ENCODE measurements at places on chromosomes 13 and 19.

- DNase-seq = no peak
These were observed 45.2 kb upstream of the MTIF3 start for GRCh38 chr13:27495551-27495950.

GRCh38 chr19:9597027-9597426, 12.7 kb upstream of the ZNF121 start:
- DNase-seq = no peak

DNA sequence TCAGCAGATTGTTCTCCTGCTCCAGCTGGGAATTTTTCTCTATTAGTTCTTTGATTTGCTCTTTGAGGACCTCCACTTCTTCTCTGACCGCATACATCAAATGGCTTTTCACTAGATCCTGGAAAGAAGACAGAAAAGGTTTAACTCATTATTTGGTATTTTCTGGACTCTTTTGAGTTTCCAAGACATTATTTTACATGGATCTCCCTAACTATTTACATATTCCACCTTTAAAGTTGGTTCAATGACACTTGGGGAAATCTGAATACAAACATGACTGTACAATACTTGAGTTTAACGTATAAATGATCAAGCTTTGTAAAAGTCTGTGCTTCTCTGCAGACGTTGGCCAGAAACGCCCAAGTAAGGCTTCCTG, 61.1 kb downstream of the SERP2 start:
- DNase-seq = no peak

DNA sequence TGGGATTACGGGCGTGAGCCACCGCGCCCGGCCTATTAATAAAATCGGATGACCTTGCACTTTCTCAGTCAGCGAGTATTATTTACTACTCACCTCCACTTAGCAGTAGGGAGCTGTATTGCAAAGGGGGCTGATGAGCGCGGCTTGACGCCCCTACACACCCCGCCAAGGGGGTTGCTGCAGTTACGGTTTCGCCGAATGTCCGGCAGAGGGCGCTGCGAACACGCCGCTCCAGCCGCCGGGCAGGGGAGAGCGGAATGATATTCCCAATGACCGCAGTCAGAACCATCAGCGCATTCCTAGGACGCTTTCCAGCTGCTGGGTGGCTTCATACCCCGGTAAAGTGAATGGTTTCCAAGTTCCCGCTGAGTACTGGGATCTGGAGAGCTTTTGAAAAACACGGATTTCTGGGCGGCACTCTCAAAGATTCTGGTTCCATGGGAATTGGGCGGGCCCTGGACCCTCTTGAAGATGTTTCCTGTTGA, 30.0 kb upstream of the TPT1 start:
- DNase-seq = peak; percentile 63

DNA sequence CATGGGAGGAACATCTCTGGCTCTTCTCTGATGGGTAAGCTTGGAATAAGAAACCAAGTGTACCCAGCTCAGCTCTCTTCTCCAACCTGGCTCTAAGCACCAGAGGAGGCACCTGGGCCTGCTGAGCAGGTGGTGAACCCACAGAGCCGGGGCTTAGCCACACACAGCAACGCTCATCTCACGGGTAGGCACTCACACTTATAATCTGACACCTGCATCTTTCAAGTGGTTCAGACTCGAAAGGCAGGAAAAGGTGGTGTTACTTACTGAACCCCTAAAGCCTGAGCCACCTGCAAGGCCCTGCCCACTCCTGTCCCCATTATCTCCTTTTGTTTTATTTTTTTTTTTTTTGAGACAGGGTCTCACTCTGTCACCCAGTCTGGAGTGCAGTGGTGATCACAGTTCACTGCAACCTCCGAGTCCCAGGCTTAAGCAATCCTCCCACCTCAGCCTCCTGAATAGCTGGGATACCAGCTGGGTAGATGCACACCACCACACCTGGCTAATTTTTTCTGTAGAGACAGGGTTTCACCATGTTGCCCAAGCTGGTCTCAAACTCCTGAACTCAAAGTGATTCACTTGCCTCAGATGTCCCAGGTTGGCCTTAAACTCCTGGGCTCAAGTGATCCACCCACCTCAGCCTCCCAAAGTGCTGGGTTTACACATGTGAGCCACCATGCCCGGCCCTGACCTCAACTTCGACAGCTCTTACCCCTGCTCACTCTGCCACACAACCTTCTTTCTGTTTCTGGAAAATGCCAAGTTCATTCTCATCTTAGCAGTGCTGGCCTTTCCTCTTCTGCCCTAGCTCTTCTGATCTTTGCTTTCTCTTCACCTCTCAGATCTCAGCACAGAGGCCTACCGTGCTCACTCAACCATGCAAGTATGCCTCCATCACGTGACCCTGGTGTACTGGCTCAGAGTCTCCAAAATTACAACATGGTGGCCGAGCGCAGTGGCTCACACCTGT, 9.7 kb downstream of the FBXL12 start:
- DNase-seq = no peak

GRCh38 chr19:15841875-15842569, 26.6 kb upstream of the OR10H1 start:
- no peak for DNase-seq

DNA sequence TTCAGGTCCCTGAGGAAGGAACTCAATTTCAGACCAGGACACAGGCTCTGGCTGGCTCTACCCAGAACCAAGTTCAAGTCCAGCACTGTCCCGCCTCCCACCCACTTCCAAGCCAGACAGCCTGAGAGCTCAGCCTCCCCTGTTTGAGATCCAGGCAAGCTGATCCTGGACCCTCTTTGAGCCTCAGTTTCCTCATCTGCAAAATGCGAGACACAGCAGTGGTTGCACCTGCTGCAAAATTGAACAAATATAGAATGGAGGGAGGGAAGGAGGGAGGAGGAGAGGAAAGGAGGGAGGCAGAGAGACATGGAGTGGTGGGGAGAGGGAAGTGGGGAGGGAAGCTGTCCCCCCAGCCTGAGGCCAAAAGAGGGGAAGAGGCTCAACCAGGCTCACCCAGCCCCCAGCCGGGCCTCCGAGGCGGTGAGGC, 751 bp downstream of the TMEM221 start:
- no peak for DNase-seq

GRCh38 chr19:41249707-41250423, 14.3 kb upstream of the HNRNPUL1 start:
- DNase-seq = no peak

- DNase-seq = no peak
These were observed 14.7 kb downstream of the ZNF441 start for GRCh38 chr19:11781295-11782057.

DNA sequence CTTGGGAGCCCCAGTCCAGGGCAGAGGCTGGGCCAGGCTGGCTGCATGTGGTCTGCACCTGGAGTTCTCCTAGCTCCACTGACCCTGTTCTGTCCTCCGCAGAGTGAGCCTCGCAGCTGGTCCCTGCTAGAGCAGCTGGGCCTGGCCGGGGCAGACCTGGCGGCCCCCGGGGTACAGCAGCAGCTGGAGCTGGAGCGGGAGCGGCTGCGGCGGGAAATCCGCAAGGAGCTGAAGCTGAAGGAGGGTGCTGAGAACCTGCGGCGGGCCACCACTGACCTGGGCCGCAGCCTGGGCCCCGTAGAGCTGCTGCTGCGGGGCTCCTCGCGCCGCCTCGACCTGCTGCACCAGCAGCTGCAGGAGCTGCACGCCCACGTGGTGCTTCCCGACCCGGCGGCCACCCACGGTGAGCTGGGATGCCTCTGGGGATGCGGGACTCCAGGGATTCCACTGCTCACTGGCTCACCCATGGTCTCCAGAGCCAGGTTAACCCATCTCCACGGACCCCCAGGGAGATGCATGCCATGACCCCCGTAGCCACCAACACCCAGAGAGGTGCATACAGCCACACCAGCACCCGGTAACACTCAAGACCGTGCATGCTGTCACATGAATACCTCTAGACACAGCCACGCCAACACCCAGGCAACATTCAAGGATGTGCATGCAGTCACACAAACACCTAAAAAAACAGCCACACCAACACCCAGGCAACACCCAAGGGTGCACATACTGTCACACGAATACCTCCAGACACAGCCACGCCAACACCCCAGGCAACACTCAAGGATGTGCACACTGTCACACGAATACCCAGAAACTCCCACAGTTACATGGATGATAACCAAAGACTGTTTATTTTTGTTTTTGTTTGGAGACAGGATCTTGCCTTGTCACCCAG, 8.2 kb downstream of the PKN1 start:
- no peak for DNase-seq

DNA sequence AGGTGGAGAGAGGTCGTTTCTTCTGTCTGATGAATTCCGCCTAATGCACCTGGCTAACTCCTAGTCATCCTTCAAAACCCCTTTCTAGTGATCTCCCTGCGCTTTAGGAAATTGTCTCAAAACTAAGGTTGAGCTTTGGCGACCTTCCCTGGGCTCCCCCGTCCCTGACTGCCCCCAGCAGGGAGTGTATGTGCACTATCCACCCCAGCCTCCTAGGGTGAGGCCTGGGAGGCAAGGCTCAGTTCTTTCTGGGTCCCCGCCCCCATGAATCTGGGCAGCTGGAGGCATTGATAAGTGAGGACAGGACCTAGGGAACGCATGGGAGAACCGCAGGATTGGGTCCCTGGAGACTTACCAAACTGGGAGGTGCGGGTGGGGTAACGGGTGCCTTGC, 378 bp downstream of the TLE6 start:
- DNase-seq = no peak

GRCh38 chr19:56603829-56604228, 8.7 kb downstream of the ZNF71 start:
- DNase-seq = no peak

DNA sequence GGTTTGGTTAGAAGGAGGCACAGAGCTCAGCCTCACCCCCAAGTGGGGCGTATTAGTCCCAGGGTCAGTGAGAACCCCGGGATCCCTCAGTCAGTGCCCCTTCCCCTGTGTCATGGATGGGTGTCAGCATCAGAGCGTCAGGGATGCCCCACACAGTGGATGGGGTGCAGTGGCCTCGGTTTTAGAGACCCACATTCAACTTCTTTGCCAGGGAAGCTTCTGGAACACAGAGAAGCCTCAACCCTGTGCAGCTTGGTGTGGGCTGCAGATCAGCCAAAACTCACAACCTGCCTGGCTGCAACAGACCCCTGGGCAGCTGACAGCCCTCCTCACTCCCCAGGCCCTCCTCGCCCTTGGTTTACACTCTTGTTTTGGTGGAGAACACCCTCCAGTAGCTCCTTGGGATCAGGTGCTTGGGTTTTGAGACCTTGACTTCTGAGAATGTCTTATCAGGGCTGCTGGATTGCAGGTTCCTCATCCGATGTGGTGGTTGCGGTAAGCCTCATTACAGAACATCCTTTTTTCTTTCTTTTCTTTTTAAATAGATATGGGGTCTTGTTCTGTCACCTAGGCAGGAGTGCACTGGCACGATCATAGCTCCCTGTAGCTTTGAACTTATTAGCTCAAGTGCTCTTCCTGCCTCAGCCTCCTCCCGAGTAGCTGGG, 11.0 kb downstream of the ZNF333 start:
- DNase-seq = no peak

GRCh38 chr19:1882786-1883692, 2.3 kb downstream of the ABHD17A start:
- no peak for DNase-seq

- no peak for DNase-seq
These were observed 39.4 kb upstream of the DACH1 start for GRCh38 chr13:71906448-71906847.

- no peak for DNase-seq
These were observed 128.7 kb downstream of the FGF14 start for GRCh38 chr13:102273111-102273510.

- DNase-seq = no peak
These were observed 302.6 kb downstream of the ATP8A2 start for GRCh38 chr13:25674371-25674770.

- DNase-seq = no peak
These were observed 56.6 kb downstream of the COG3 start for GRCh38 chr13:45521297-45521696.

GRCh38 chr19:51317376-51317775, 5.9 kb downstream of the IGLON5 start:
- DNase-seq = no peak

GRCh38 chr13:35930665-35931631, 200.2 kb downstream of the DCLK1 start:
- DNase-seq = no peak

DNA sequence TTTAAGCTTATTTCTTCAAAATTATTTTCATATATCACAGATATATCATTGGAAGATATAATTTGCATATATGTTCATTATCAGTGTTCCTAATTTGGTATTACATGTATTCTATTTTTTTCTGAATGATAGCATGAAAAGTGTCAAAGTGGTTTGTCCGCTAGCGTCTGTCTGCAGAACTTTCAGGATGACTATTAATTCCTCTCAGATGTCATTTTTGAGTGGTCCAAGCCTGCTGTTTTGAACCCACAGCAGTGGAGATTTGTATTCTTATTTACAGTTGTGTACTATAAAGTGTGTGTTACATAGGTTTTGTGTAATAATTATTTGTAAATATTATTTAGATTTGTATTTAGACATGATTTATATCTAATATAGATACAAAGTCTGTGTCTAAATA, 8.5 kb downstream of the UTP14C start:
- no peak for DNase-seq

- DNase-seq = no peak
These were observed at the start of gene CLDND2 for GRCh38 chr19:51368366-51369282. TSS of gene CLDND2 (minus strand) at chr19:51369003. CDS start at chr19:51368577, 426 bp downstream.

DNA sequence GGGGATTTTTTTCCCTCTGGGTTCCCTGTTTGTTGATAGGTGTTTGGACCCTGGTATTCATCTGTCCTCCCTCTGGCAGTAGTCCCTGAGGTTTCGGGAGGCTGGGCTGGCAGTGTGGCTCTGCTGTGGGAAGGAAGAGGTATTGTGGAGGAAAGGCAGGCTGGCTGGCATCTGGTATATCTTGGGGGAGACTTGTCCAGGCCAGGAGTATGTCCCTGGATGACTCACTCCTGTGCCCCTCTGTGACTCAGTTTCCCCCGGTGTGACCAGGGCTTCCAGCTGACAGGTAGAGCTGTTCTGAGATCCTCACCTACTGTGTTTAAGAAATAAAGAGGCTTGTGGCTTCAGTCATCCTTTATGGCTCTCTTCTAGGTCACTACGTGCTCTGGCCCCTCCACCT, 14.2 kb upstream of the ZNF492 start:
- DNase-seq = no peak

GRCh38 chr13:97005625-97006262, 11.5 kb upstream of the OXGR1 start:
- no peak for DNase-seq

- DNase-seq = no peak
These were observed 65.2 kb downstream of the RAB20 start for GRCh38 chr13:110496281-110496680.

GRCh38 chr19:48752496-48753365, at the start of gene FUT1:
TSS of gene FUT1 (minus strand) at chr19:48752641. CDS start at chr19:48751281, 1,360 bp downstream.
- DNase-seq = no peak

GRCh38 chr13:107462501-107462900, 752.8 kb downstream of the LIG4 start:
- no peak for DNase-seq

- no peak for DNase-seq
These were observed 35.2 kb downstream of the SLC25A42 start for GRCh38 chr19:19098703-19099632.
